Neural crest cell (in vitro differentiated cells): ENCODE measurements at places on chromosomes 12 and 14.

DNA sequence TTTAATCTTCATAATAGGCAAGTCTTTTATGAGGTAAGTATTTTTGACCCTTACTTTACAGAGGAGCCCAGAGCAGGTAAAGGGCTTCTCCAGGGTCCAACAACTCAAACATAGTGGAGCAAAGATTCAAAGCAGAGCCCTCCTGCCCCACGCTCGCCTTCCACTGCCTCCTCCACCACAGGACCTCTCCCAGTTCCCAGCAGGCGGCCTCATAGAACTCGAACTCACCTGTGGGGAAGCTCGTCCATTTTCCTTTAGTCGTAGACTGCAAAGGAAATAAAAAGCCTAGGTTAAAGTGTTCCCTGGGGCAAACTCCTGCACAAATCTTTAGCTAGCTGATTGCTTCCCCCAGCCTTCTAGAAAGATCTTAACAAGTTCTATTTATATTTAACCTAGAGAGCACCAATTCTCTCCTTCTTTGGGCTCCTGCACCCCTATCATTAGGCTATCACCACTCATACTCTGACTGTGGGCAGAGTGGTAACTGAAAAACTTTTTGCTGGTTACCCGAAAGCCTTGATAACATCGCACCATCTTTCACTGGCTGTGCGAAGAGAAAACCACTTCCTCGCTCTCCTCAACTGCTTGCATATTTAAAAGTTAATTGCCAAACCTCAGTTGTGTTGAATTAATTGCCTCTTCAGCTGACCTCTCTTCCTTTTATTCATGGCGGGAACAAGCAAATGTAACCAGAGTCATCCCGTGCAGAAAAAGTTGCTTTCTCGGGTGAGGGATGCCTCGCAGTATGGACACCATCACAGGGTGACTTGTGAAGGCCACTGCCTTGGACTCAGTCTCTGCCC is 299.6 kb downstream of the DPF3 start:
- no peak for DNase-seq

DNA sequence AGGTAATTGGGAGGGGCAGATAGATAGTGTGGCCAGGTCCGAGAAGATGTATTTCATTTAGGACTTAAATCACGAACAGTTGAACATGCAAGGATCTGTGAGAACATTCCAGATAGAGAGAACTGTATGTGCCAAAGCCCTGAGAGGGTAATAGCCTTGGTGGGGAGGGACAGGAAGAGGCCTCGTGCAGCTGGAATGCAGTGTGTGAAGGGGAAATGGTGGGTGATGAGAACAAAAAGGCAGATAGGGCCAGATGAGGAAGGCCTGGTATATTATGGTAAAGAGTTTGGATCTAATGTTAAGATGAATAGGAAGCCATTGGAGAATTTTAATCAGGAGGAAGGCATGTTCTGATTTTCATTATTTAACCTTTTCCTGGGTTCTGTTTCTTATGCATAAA is 136.3 kb downstream of the TPH2 start:
- no peak for DNase-seq

DNA sequence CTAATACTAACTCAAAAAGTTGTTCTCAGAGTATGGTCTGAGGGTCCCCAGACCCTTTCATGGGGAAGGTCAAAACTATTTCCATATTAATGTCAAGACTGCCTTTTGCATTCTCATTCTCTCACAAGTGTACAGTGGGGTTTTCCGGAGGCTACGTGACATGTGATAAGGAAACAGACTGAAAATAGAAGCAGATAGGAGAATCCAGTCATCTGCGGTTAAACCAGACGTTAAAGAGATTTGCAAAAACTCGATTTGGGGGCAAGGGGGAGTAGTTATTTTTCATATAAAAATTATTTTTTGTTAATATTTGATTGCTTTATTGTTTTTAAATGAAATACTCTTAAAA is 1.0 kb upstream of the NAP1L1 start:
- DNase-seq = no peak

DNA sequence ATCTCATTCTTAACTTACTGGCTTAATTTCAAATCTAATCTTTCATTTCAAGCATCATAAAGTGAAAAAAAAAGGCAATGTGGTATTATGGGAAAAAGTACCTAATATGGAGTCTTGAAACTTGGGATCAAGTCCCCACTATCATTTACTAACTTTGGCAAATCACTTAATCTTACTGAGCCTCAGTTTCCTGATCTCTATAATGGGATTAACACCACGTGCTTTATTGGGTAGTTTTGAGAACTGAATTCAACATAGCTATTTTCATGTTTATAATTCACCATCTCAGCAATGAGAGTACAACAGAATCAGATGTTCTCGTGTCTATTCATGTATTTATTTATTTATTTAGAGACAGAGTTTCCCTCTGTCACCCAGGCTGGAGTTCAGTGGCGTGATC is 78.3 kb downstream of the NTN4 start:
- DNase-seq = no peak

- DNase-seq = no peak
These were observed 85.4 kb downstream of the CRACR2A start for GRCh38 chr12:3667485-3667884.
